ENCODE measurements at places on chromosomes 5 and 9.

GRCh38 chr5:53019320-53019719, 30.2 kb downstream of the ITGA2 start:
- DNase-seq: no peak

DNA sequence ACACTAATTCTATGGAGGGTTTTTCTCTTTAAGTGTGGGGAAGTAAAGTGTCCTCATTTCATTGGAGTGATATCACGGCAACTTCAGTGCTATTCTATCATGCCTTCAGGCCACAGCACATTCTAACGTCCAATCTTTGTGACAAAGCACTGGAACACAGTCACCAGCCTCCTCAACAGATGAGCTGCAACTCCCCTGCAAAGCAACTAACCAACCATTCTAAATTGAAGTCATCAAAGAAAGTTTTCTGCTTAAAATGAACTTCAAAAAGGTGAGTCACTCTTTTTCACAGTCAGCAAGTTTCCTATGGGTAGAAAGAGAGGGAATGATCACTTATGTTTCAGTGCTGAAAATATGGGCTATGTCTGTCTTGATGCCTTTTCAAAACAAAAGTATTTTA, 190.8 kb downstream of the ELAVL2 start:
- no peak for DNase-seq

DNA sequence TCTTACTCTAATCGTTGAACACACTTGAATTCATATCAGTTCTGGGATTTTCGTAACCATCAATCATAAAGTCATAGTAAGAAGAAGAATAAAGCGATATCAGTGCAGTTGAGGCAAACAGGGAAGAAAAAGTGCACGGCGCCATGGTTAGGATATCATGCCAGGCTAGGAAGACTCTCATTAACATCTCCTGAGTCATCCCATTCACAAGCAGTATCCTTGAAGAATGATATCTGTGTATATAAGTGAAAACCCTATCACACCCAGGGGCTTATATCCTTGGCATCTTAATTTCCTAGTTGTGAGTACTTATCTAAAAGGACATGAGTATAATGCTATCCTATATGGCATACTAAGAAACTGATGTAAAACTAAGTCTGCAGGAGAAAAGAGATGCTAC, 38.6 kb downstream of the NFIB start:
- no peak for DNase-seq

- no peak for DNase-seq
Measured at GRCh38 chr9:33698267-33698666, 97.1 kb upstream of the PRSS3 start.

GRCh38 chr9:91712811-91713210, 237.2 kb downstream of the ROR2 start:
- no peak for DNase-seq

- DNase-seq: no peak
Measured at GRCh38 chr9:37575921-37576721, at the start of gene FBXO10. Gene FBXO10, minus strand, starts transcription at chr9:37576380. Its CDS starts 34,612 bp downstream, at chr9:37541768.

- DNase-seq: no peak
Measured at GRCh38 chr5:159310511-159310910, 19.8 kb downstream of the IL12B start.

- peak; percentile 2 for DNase-seq
Measured at GRCh38 chr5:94442991-94443390, 175.4 kb downstream of the KIAA0825 start.

DNA sequence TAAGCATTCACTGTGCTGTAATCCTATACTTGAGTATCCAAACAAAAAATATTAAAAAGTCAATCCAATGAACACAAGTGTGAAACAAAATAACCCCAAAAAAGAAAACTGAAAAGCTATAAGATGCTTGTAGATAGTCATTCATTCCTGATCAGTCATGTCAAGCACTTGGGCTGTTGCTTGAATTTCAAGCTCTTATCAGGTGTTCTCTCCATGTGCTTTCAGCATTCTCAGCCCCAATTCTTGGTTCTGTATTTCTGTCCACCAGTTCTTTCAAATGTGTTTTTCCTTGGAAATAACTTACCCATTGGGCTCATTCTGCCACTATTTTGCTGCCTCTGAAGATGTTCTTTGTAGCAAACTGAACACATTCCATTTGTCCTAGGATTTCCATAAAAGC, 4.7 kb downstream of the ZFAND5 start:
- DNase-seq: no peak

GRCh38 chr9:116737152-116737546, 50.0 kb downstream of the TRIM32 start:
- peak; percentile 57 for DNase-seq

GRCh38 chr9:137506274-137506673, 43.9 kb downstream of the PNPLA7 start:
- DNase-seq: no peak

- no peak for DNase-seq
Measured at GRCh38 chr9:135198586-135199285, 111.3 kb downstream of the OLFM1 start.

GRCh38 chr5:36815871-36816270, 60.7 kb upstream of the NIPBL start:
- no peak for DNase-seq

- DNase-seq: no peak
Measured at GRCh38 chr5:121006217-121006616, 542.1 kb downstream of the PRR16 start.

- no peak for DNase-seq
Measured at GRCh38 chr9:129746092-129746777, 6.6 kb downstream of the PTGES start.

GRCh38 chr5:111498346-111498745, 14.0 kb downstream of the STARD4 start:
- no peak for DNase-seq

DNA sequence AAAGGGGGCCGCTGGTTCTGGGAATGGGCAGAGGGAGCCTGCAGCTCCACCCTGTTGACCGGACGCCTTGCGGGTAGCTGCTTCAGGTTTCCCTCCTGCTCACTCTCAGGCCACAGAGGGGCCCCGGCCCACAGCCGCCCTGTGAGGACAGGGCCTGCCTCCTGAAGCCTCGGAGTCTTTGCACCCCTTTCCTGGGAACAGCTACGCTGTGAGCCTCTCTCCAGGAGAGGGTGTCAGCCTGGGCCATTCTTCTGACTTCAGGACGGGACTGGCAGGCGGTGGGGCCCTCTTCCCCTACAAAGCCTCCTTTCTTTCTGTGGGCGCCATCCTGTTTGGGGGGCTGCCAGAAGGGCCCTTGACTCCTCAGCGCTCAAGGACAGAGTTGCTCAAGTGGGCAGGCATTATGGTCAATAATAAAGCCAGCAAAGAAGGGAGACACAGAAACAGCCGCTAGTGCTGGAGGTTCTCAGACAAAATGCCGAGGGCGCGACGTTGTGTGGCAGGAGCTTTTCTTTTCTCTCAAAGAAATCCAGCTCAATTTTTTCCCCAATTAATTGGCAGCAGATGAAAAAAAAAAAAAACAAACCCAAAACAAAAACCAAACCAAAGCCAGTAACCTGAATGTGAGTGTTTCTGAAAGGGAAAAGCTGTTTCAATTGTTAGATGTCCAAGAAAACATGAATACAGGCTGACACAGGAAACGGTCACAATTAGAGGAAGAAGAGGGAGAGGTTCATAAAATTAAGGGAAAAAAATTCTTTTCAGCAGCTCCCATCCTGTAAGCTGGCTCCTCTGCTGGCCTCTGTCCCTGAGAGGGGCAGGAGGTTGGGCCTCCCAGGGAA, 12.8 kb upstream of the SLC25A51 start:
- DNase-seq: no peak

- DNase-seq: no peak
Measured at GRCh38 chr5:119072496-119072895, 1.6 kb downstream of the DMXL1 start.

GRCh38 chr5:10844016-10844415, 83.0 kb upstream of the DAP start:
- no peak for DNase-seq

GRCh38 chr9:130242270-130243014, 23.1 kb upstream of the HMCN2 start:
- DNase-seq: no peak

DNA sequence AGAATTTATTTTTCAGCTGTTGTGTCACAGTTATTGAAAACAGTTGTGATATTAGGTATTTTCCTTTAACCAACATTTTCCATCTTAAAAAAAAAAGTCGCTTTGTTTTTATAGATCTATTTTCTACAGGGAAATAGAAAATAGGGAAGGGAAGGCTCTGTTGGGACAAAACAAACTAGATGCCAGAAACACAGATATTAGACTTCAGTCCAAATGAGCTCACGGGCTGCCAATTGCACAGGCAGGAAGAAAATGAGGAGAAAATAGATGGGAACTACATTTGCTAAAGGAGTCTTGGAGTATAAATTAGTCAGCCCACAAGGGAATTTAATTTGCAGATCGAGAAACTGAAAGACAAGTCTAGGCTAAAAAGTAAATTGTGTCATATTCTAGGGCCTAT, 21.4 kb upstream of the ISOC1 start:
- DNase-seq: no peak

- no peak for DNase-seq
Measured at GRCh38 chr5:172002310-172002709, 4.1 kb downstream of the FBXW11 start.

- no peak for DNase-seq
Measured at GRCh38 chr5:360257-361027, 38.9 kb downstream of the AHRR start.

GRCh38 chr9:103649086-103649485, 445.0 kb upstream of the SMC2 start:
- DNase-seq: no peak

DNA sequence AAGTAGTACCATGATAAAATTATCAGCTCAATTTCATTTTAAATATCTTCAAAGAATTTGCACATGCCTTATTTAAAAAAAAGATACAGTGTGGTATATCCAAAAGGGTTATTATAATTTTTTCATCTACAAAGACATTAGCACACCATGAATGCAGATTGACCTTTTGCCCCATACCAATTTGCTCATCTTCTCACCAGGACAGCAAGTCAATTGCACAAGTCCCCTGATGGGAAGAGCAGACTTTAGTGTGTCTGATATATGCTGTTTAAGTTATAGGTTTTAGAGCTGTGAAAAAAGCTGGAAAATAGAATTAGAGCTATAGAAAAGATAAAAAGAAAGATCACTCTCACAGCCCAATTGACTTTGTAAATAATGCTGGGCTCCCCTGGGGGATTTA, 325.8 kb upstream of the CDH6 start:
- no peak for DNase-seq

- no peak for DNase-seq
Measured at GRCh38 chr9:103152473-103152872, 157.3 kb downstream of the CYLC2 start.

DNA sequence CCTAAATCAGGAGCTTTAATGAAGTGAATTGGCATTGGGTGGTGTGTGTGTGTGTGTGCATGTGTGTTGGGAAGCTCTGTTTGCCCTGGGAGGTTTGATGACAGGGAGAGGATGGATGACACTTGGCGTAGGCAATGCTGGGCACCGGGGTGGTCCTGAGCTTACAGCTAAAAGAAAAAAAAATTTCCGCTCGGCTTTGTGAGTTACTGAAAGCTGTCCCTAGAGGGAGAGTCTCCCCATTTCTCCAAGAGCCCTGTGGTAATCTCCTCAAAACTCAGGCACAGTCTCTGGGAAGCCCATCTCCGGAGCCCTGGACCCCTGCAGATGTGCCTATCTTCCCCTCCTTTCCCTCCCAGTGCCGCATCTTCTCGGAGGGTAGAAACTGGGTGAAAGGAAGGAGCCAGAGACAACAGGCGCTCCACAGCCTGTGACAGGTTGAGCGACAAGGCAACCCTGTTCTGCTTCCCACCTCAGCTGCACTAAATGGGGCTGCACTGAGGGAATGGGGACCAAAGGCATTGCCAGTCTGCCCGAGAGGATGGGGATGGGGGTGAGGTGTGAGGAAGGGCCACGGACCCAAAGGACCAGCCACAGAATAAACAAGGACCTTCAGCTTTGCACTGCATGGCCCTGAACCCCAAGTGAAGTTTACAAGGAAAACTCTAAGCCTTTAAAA, 35.8 kb upstream of the TIFAB start:
- DNase-seq: no peak

DNA sequence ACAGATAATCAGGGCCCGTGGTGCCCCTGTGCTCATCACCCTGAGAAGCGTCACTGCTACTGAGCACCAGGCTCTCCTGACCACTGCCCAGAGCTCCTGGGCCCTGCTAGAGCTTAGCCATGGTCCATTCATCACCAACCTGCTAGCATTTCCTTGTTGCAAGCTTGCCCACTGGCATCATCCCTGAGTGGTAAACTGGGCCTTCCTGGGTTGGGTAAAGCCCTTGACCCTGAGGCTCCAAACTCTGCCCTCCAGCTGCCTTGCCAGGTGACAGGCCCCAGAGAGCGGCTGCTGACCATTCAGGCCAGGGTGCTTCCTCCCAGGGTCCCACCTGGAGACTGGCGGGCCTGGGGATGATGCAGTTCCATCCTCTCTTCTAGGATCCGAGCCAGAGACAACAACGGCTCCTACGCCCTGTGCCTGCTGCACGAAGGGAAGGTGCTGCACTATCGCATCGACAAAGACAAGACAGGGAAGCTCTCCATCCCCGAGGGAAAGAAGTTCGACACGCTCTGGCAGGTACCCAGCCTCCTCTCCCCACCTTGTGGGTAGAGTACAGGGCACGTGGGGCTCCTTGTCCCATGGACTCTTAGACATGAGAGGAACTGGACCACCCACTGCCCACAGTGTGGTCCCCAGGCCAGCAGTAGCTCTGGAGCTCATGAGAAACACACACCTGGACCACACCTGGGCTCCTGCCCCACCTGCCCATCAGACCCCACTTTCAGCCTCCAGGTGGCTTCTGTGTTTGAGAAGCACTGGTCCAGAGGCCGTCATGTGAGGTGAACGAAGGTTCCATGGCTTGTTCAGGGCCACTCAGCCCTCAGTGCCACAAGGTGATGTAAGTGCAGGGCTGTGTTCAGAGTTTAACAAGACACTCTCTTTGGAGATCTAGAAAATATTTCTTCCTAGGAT, 60.5 kb downstream of the SYK start:
- DNase-seq: no peak

- no peak for DNase-seq
Measured at GRCh38 chr5:35228310-35228709, 2.0 kb downstream of the PRLR start.

GRCh38 chr9:96107436-96107835, 194.5 kb downstream of the HSD17B3 start:
- no peak for DNase-seq

- DNase-seq: peak; percentile 48
Measured at GRCh38 chr5:181217111-181217802, 5.8 kb upstream of the TRIM41 start.

Data from foreskin keratinocyte (primary cell).